ENCODE measurements at places on chromosomes 13 and 19. TPM values are rescaled to one million over a fixed set of nuclear protein-coding genes. Genes with fewer than 3 reads are reported as not detected.

- no peak for DNase-seq
- H3K27me3 ChIP-seq: no peaks in the 10 kb centered on the region
- H3K4me1 ChIP-seq: peaks cover 18% of the 10 kb centered on the region
- no peak overlapping the region for H3K4me3 ChIP-seq
- H3K36me3 ChIP-seq: peaks cover 64% of the 10 kb centered on the region
These were observed 25.3 kb downstream of the TM9SF2 start for GRCh38 chr13:99526549-99526948.

DNA sequence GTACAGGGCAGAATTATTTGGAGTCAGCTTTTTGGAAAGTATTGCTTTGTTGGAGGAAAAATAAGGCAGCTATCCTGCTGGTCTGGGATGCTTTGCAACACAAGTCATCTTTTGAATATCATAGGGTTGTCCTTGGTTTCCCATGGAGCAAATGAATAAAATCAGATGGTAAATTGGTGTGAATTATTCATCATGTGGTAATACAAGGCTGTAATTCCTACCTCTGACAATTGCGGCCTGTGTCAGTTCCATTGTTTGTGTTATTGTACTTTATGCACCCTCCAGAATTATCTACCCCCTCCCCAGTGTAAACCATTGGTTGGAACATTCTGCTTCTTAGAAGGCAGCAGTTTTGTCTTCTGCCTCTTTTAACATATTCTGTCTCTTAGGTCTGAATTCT, 46.2 kb downstream of the RNASEH2B start:
- no peak overlapping the region for H3K4me3 ChIP-seq
- no peaks in the 10 kb centered on the region for H3K4me1 ChIP-seq
- no peaks in the 10 kb centered on the region for H3K27me3 ChIP-seq

DNA sequence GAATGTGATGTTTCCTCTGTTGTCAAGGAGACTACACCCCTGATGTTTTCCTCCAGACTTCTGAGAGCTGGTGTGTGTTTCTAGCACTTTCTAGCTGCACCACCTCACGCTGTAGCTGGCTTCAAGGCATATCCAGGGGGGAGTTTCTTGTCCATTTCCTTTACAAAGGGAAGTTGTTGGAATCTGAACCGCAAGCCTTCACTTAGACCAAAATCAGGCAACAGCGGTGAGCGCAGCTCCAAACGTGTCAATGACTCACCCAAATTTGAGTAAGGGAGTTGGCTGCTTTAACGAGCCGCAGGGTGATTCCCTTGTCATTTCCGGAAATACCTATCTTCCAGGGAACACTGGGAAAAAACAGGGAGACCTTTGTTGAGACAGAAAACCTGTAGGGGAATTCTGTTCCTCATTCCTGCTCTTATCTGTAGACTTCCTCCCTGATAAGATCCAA, 2.5 kb downstream of the LDLR start:
- peaks cover 86% of the 10 kb centered on the region for H3K4me1 ChIP-seq
- DNase-seq: no peak
- peak overlapping the region; percentile 95 for H3K27ac ChIP-seq
- peak overlapping the region; percentile 74 for H3K4me3 ChIP-seq
- no peaks in the 10 kb centered on the region for H3K27me3 ChIP-seq

DNA sequence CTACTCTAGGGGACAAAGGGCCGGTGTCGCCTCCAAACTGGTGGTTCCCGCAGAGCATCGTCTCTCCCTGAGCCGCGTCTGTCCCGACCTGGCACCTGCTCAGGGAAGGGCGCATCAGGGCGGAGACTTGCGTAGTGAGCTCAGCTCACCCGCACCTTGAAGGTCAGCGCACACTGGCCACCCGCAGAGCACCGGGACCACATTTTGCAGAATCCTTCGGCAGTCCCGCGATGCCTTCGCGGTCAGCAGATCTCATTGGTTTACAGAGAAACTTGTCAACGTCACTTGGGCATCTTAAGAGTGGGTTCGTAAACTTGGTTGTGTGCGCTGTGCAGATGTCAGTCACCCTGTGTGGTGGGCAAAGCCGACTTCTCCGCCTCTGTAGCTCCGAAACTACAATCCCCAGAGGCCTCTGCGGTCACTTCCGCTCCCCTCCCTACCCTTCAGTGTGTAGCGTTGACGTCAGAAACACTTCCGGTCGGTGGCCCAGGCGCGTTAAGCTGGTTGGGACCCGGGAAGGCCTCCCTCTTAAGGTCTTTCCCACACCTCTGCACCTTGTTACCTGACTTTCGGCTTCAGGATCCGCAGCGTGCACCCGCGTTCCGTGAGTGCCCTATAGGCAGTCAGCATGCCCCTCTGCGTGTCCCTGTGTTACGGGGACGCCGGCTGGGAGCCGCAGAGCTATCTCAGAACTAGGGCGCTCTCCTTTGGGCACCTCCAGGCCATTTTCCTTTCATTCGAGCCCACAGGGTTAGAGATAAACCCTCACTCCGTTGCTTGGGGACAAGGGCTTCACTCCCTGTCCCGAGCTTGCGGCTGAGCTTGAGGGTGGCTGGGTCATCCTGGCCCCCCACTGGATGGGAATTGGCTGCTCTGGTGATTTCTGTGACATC, 36.5 kb upstream of the ZNF527 start:
- H3K36me3 ChIP-seq: peaks cover 13% of the 10 kb centered on the region
- H3K27me3 ChIP-seq: no peaks in the 10 kb centered on the region
- peaks cover 62% of the 10 kb centered on the region for H3K4me1 ChIP-seq
- peak overlapping the region; percentile 98 for H3K4me3 ChIP-seq
- H3K27ac ChIP-seq: peak overlapping the region; percentile 95
- DNase-seq: peak; percentile 93

The CEACAM6 gene
- total RNA-seq: 0.11 TPM

GRCh38 chr19:38990949-38991697, 15.6 kb upstream of the FBXO17 start:
- peaks cover 67% of the 10 kb centered on the region for H3K27me3 ChIP-seq
- no peak overlapping the region for H3K4me3 ChIP-seq
- no peak overlapping the region for H3K27ac ChIP-seq
- no peak for DNase-seq

- no peak overlapping the region for H3K27ac ChIP-seq
- no peaks in the 10 kb centered on the region for H3K36me3 ChIP-seq
- H3K4me1 ChIP-seq: no peaks in the 10 kb centered on the region
- no peak overlapping the region for H3K4me3 ChIP-seq
These were observed 49.6 kb downstream of the THSD1 start for GRCh38 chr13:52356327-52356726.

DNA sequence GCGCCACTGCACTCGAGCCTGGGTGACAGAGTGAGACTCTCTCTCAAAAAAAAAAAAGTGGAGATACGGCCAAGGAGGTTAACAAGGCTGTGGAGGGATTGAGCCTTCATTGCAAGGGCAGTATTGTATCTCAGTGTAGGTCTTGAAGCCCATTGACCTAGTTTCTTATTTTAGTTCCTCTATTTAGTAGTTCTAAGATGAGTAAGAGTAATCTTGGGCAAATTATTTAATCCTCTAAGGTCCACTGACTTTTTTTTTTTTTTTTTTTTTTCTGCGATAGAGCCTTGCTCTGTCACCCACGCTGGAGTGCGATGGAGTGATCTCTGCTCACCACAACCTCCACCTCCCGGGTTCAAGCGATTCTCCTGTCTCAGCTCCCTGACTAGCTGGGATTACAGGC, 14.3 kb upstream of the ILF3 start:
- no peak for DNase-seq
- peaks cover 26% of the 10 kb centered on the region for H3K4me1 ChIP-seq

DNA sequence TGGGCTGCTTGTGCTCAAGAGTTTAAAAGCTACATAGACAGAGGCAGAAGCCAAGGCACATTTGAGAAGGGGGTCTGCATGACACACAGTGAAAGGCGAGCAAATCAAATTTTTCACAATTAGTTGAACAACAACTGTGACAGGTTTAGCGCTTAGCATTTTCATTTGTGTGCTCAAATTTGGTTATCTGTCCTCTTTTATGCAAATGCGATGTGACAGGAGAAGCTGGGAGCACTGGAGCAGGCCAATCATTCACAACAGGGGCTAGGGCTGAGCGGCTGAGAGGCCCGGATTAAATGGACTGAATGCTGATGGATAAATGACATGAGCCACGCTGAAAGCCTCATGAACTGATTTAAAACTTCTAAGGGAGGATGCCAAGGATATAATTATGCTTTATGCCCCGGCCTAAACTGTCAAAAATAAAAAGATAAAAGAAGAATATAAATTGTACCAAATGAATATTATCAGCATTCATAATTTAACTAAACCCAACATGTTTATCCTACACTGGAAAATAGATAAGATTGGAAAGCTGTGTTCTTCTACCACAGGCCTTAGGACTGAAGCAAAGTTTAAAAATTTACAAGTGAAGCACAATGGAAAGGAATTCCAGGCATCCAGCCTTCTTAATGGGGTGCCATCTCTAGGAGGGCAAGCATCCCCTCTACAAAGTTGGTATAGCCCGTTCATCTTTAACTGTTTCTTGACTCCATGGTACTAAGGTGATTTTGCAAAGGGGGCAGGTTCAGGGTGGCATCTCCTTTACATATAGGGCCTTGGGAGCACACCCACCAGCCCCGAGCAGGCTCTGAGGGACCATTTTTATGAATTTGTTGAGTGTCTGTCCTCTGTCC, 117.9 kb downstream of the RBM26 start:
- H3K36me3 ChIP-seq: no peaks in the 10 kb centered on the region
- H3K27me3 ChIP-seq: no peaks in the 10 kb centered on the region
- no peak for DNase-seq

GRCh38 chr19:2446381-2446780, 10.4 kb downstream of the LMNB2 start:
- no peak overlapping the region for H3K4me3 ChIP-seq
- no peaks in the 10 kb centered on the region for H3K4me1 ChIP-seq
- H3K27ac ChIP-seq: no peak overlapping the region
- H3K36me3 ChIP-seq: peaks cover 6% of the 10 kb centered on the region
- H3K27me3 ChIP-seq: no peaks in the 10 kb centered on the region
- DNase-seq: no peak

- no peak for DNase-seq
- peaks cover 7% of the 10 kb centered on the region for H3K27me3 ChIP-seq
- H3K27ac ChIP-seq: no peak overlapping the region
- peaks cover 7% of the 10 kb centered on the region for H3K36me3 ChIP-seq
- H3K4me1 ChIP-seq: peaks cover 18% of the 10 kb centered on the region
These were observed 2.2 kb downstream of the CLIP3 start for GRCh38 chr19:36030264-36031148.

The UBE2L5 gene
- not detected for total RNA-seq
